ENCODE measurements at places on chromosomes 1 and 21. TPM values are rescaled to one million over a fixed set of nuclear protein-coding genes. Genes with fewer than 3 reads are reported as not detected.

The LDLRAD1 gene
- total RNA-seq: not detected

- DNase-seq: no peak
These were observed 64.0 kb upstream of the HMCN1 start for GRCh38 chr1:185670187-185670627.

DNA sequence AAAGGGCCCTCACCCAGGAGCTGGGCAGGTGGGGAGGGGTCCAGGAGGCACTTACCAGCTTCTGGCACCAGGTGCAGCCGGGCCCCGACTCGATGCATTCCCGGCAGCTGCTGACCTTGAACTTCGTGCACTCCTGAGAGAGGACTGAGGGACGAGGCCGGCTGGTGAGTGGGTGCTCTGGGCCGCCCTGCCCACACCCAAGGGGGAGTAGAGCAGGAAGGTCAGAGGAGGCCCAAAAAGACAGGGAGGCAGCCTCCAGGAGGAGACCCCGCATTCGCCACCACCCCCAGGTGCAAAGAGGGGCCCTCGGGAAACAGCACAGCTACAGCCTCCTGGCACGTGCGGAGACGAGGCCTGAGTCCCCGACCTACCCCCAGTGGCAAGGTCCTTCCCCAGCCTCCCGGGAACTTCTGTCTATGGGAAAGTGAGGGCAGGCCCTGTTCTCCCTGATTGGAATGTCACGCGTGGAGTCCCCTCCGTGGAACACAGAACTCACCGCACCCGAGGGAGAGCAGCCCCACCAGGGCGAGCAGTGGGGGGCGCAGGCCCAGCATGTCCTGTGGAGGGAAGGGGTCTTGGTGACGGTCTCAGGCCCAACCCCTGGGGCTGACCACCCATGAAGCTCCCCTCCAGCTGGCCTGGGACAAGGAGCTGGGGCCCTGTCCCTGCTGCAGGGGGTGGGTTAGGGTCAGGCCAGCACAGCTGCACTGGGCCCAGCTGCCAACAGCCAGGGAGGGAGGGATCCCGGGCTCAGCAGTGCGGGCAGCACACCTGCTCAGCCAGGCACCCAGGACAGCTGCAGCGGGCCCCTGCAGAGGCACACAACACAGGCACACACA is 10.3 kb downstream of the ITGB2 start:
- DNase-seq: no peak

The SZT2 gene
- 44.3 TPM for total RNA-seq

The TNFRSF4 gene
- 1.6 TPM for total RNA-seq

The COL16A1 gene
- total RNA-seq: 79.5 TPM

DNA sequence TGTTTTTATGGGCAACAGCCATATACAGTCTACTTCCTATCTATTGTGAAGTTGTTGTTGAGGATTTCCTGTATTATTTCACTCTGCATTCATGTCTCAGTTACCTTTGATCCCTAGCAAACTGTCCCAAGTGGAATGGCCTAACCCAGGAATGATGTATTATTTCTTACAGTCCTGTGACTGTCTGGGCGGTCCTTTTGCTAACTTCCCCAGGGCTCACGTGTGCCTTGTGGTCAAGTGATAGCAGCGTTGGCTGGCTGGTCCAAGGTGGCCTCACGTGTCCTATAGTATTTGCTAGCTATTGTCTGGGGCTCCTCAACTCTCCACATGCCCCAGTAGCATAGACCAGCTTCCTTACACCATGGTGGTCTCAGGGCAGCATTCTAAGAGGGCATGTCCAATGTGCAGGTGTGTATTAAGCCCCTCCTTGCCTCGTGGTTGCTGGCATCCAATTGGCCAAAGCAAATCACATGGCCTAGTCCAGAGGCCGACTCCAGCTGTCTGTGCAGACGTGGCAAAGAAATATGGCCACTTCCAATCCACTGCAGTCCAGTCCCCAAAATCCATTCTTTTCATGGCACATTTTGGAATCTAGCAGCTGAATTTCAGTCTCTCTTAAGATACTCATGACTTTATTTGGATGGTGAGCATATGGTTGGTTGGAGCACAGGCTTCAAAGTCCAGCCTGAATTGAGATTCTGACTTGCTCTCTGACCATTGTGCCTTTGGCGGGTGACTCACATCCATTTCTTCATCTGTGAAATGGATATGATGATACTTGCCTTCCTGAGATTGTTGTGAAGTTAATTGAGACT is 94.1 kb downstream of the GALNT2 start:
- no peak for DNase-seq

DNA sequence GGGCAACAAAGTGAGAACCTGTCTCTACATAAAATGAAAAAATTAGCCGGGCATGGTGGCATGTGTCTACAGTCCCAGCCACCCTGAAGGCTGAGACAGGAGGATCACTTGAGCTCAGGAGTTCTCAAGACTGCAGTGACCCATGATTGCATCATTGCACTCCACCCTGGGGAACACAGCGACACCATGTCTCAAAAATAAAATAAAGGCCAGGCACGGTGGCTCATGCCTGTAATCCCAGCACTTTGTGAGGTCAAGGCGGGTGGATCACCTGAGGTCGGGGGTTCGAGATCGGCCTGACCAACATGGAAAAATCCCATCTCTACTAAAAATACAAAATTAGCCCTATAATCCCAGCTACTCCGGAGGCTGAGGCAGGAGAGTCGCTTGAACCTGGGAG is 20.1 kb downstream of the ANKRD13C start:
- no peak for DNase-seq

GRCh38 chr21:37224861-37225839 is 42.0 kb downstream of the VPS26C start:
- DNase-seq: no peak

DNA sequence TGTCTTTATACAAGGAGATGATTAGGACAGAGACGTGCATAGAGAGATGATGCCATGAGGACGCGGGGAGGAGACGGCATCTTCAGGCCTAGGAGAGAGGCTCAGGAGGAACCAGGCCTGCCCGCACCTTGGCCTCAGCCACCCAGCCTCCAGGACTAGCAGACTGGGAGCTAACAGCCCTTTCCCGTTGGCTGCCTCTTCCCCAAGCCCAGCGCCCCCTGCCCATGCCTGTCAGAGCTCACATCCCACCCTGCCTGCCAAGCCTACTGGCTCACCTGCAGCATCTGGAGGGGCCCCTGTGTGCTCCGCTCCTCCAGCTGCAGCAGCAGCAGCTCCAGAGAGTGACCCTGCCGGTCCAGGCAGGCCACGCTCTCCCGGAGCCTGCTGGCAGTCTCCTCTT is 4.0 kb upstream of the TRIM11 start:
- no peak for DNase-seq

GRCh38 chr21:38380481-38381137 is 117.7 kb downstream of the ERG start:
- no peak for DNase-seq

DNA sequence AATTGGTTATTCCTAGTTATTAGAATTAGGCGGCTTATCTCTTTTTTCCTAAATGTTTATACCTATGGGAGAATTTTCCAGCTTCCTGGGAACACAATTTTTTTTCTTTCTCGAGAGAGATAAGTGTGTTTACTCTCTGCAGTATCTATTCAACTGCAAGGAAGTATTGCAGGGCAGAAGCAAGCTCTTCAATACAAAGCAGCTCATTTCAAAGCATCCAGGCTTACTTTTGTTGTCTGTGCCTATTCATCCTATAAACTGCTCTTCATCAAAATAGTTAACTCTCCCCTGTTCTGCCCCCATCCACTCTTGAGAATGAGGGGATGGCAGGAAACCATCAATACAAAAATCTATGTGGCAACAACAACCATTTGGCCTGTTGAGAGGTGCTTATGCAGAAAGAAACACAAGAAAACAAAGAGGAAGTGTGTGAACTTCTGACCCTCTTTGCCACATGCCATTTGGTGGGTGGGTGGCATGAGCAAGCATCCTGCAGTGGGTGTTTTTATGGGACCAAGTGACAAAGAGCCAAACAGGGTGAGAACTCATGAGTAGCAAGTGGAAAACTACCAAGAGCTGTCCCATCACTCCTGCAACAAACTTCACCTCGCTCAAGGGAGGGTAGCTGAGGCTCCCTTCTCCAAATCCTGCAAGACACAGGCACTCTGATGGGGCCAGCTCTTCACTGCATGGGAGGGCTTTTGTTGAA is 50.6 kb upstream of the MRPS6 start:
- no peak for DNase-seq

The IL19 gene
- not detected for total RNA-seq

GRCh38 chr1:151981178-151981525 is 12.5 kb downstream of the S100A10 start:
- no peak for DNase-seq

The OR6N1 gene
- total RNA-seq: not detected

DNA sequence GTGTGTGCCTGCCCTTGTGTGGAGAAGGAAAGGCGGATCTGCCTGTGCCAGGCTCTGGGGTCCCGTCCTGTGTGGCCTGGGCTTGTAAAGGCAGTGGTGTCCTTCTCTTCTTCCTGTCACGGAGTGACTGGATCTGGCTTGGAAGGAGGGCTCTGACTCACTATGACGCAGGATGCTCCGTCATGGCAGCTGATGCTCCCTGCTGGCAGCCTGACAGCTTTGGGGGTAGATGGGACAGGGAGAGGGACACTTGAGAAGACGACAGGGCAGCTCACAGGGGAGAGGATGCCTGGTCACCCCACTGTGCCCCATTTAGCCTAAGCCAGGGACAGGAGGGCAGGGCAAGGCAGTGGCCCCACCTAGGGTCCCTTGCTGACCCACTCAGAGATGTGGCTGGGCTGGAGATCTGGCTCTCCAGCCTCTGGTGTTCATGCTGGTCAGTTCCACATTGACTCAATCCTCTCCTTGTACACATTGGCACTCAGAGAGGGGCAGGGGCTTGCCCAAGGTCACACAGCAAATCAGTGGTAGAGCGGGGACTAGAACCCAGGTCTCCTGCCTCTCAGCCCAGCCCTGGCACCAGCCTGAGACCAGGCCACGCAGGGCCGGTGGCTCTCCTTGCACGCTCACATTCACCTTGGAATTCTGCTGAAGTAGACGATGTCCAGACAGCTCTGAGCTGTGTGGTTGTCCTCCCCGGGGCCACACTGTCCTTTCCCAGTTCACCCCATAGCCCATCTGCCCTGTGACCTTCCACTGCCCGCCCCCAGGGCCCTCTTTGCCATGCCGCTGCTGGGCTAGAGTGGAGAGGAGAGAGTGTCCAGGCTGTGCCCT is 2.8 kb upstream of the FAM131C start:
- DNase-seq: no peak

DNA sequence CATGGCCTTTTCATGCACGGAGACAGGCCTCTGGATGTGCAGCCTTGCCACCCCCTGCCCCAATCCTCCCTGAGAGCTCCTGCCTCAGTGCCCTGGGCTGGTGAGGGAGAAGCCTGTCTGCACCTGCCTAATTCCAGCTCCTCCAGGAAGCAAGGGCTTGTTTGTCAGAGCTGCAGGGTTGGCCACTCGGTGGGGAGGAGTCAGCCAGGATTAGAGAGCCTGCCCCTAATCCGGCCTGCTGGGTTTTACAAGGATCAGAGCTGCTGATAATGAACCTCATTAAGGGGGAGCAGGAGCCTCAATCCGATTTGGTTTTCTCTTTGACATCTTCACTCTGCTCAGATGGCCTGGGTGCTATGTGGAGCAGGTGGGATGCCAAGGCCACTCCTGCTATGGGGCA is 31.9 kb upstream of the LHX4 start:
- no peak for DNase-seq

- no peak for DNase-seq
These were observed 28.5 kb downstream of the TNN start for GRCh38 chr1:175095978-175096607.

The RUNX3 gene
- 5.6 TPM for total RNA-seq

The HES4 gene
- total RNA-seq: 34.2 TPM

DNA sequence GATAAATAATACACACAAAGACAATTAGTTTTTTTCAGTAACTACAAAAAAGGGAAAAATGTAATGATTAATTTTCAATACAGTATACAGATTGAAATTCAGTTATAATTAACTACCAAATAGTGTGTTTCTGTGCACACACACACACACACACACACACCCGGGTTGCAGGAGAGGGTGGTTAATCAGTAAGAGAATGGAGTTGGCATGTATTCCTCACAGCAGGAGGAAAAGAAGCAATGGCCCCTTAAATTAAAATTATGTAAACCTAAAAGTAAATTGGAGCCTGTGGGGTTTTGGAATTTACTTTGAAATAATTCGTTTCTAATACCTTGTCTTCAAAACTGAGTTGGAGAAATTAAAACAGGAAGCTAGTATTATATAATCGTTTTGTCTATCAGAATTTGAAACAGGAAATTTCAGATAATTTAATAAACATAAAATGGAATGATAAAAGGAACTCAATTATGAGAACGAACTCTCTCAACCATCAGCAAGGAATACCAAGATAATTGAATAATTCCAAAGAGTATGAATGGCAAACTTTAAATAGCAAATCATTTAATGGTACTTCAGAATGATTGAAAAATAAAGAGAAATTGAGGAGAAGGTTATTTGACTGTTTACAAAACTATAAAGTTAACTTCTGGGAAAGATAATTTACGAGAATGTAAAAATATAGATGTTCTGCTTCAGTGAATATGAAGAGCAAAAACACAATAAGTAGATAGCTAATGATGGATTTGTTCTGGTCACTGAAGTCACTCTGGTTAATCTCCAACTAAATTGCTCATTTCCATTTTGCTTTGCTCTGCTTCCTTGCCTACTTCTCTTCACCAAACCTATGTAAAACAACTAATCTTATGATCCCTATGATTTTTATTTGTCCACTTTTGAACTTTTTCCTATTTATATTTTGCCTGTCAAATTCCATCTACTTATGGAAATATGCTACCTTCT is 547.9 kb upstream of the ZP4 start:
- no peak for DNase-seq

- no peak for DNase-seq
These were observed 53.3 kb upstream of the EPS8L3 start for GRCh38 chr1:109816975-109817535.

DNA sequence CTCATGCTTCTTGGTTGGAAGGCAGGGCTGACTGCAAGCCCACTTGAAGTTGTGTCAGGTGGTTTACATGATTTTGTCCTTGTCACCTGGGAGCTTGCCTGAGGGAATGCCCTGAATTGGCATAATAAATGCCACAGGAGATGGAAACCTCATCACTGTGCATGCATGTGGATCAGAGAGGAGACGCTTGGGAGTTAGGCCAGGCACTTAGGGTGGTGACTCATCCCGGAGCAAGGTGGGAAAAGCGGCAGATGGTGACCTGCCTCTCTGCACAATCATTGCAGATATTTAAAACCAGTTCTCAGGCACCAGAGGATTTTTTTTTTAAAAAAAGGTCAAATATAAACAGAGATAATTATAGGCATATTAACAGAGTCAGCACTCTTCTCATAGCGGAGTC is 202.2 kb upstream of the KIAA0040 start:
- DNase-seq: no peak

DNA sequence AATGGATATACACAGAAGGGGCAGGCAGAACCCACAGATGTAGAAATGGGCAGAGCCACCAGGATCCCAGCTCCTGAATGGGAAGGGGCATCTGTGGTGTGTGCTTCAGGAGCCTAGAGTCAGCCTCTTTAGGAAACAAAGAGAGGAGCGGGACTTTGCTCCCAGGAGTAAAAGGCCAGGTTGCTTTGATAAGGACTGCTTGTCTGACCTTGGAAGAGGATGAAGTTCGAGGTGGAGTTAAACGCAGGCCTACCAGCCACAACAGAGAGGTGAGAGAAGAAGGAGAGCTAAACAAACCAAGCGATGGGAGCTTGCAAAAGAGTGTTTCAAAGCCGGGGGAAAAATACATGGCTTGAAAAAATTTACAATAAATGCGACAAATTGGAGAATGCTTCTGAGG is 49.9 kb upstream of the TMPRSS2 start:
- DNase-seq: no peak

Data from breast epithelium (tissue), 4 donors.